ENCODE measurements at places on chromosomes 2 and 18.

DNA sequence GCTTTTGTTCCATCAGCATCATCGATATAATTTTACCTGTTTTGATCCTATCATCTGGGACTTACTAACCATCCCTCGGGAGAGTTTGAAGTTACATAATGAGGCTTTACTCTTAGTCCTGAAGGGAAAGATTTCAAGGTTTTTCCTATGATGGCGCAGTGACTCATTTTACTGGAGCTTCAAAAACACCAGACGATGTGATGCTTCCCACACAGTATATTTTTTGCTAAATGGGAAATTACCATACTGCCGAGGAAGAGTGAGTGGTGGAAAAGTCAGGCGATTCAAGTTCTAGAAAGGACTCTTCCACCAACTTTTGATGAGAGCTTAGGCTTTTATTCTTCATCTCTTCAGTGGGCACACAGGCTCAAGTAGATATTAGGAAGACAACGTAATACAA is 44.6 kb upstream of the GCG start:
- DNase-seq = no peak

GRCh38 chr18:57343833-57344232 is 8.5 kb upstream of the ST8SIA3 start:
- no peak for DNase-seq

- DNase-seq = no peak
These were observed 528 bp upstream of the ATG16L1 start for GRCh38 chr2:233250985-233251305.

- no peak for DNase-seq
These were observed 153.7 kb upstream of the SERTAD2 start for GRCh38 chr2:64807417-64807816.

- no peak for DNase-seq
These were observed 1.3 kb downstream of the IGFBP2 start for GRCh38 chr2:216634370-216635148.

DNA sequence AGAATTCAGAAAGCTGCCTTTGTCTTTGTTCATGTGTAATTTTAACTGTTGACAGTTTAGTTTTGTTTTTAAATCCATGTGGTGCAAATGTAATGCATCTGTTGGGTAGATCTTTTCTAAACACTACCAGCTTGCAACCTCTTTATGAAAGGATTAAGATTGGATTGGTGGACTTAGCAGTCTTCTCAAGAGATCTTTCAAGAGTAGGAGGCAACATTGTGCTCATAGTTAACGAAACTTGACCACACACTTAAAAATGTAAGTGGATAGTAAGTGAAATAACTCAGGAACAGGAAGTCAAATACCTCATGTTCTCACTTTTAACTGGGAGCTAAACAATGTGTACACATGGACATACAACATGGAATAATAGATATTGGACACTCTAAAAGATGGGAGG is 579.0 kb downstream of the RIT2 start:
- DNase-seq = no peak

DNA sequence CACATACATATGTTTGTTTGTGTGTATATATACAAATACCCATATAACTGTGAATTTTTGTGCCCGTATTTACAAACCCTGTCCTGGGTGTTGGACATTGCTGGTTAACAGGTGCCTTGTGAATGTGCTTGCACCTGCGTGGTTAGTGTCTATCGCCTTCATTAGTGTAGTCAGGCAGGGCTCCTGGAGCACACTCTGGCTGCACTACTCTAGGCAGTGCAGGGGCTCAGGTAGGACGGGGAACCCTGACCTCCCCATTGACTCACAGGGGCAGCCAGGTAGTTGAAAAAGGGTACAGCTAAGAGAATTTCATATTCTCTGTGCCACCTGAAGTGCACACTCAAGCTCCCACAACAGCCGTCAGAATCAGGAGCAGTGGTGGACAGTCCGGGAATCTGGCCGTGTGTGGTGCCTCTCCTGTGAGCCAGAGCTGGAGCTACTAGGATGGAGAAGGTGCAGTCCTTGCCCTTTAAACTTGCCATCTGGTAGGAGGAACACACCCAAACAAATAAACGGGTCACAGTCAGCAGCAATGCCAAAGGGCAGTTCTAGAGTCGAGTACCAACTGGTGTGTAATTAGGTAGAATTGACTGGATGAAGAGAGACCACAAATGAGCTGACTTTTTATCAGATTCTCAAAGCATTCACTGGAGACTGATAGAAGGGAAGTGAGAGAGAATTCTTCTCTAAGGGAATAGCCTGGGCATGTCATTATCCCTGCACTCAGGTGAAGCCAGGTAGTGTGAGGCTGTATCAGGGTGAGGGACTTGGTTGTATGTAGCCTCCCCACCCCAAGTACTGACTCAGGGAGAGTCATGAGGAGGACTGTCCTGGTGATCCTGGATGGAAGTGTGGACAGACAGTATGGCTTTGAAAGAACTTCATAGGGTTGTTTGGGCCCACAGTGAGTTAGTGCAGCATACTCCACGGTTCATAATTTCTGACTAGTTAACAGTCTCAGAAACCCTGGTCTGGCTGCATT is 44.1 kb downstream of the FARP2 start:
- DNase-seq = no peak

DNA sequence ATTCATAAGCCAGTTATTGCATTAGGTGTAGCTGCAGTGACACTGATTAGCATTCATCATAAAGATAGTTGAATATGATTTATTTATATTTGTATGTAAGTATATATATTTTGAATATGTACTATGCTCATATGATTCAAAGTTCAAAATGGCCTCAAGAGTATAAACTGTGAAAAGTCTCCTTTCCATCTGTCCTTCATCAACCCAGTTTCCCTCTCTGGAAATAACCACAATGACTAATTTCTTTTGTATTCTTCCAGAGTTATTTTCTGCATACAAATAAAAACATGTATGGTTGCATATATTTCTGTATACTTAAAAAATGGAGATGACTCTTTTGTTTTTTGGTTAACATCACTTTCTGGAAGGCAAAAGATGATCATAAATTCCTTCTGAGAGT is 95.2 kb downstream of the CAMKMT start:
- no peak for DNase-seq
